ENCODE measurements at places on chromosomes 13 and 19. TPM values are rescaled to one million over a fixed set of nuclear protein-coding genes. Genes with fewer than 3 reads are reported as not detected.

The ZIK1 gene
- polyA plus RNA-seq, result 19.7 TPM

The SCGB2B2 gene
- polyA plus RNA-seq, result 2.0 TPM

The ZNF221 gene
- 8.0 TPM for polyA plus RNA-seq

The EBI3 gene
- polyA plus RNA-seq, result 0.76 TPM

The CEACAM7 gene
- not detected for polyA plus RNA-seq

The SERP2 gene
- 12.2 TPM for polyA plus RNA-seq

The ICAM4 gene
- polyA plus RNA-seq, result 0.62 TPM

The PLIN4 gene
- polyA plus RNA-seq, result 1.4 TPM

The IGLON5 gene
- 3.5 TPM for polyA plus RNA-seq

The TEX26 gene
- polyA plus RNA-seq, result 1.3 TPM

The ZNF208 gene
- 5.5 TPM for polyA plus RNA-seq

The UBA52 gene
- 738 TPM for polyA plus RNA-seq

The PDE4A gene
- polyA plus RNA-seq, result 2.1 TPM

The MEDAG gene
- 0.87 TPM for polyA plus RNA-seq

The RFPL4AL1 gene
- not detected for polyA plus RNA-seq

The SWSAP1 gene
- polyA plus RNA-seq, result 4.1 TPM

The LENG9 gene
- polyA plus RNA-seq, result 2.4 TPM

The SH2D3A gene
- 10.0 TPM for polyA plus RNA-seq

The ZNF793 gene
- 35.6 TPM for polyA plus RNA-seq

The TMEM238 gene
- polyA plus RNA-seq, result 0.61 TPM

The SBK2 gene
- polyA plus RNA-seq, result 1.5 TPM

The IL17D gene
- polyA plus RNA-seq, result 10.1 TPM

The VN1R2 gene
- not detected for polyA plus RNA-seq

The ZNF112 gene
- 11.3 TPM for polyA plus RNA-seq

The GATAD2A gene
- polyA plus RNA-seq, result 61.4 TPM
